ENCODE measurements at places on chromosomes 11 and 22. TPM values are rescaled to one million over a fixed set of nuclear protein-coding genes. Genes with fewer than 3 reads are reported as not detected.

- no peaks in the 10 kb centered on the region for H3K36me3 ChIP-seq
- H3K4me3 ChIP-seq, result no peak overlapping the region
Measured at GRCh38 chr11:1163911-1164735, 6.4 kb downstream of the MUC5AC start.

DNA sequence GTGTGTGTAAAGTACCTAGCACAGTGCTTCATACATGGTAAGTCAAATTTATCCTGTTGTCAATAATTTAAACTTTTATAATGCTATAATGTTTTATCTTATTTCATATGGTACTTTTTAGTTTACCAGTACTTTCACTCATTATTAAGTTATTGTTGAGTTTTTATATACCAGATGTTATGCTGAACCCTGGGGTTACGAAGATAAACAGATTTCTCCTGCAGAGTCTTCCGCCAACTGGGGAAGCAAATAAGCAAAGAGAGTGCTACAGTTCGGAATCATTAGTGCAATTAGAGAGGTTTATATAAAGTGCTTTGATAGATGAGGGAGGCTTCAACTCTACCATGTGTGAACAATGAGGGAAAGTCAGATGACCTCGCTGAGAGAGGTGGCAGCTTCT, 362.3 kb downstream of the DYNC2H1 start:
- H3K36me3 ChIP-seq, result no peaks in the 10 kb centered on the region
- no peak overlapping the region for H3K4me3 ChIP-seq
- no peaks in the 10 kb centered on the region for H3K4me1 ChIP-seq

Gene KIF18A
- total RNA-seq, result 13.1 TPM

GRCh38 chr11:96715208-96715607, 325.4 kb downstream of the JRKL start:
- DNase-seq, result no peak
- H3K4me3 ChIP-seq, result no peak overlapping the region
- H3K36me3 ChIP-seq, result no peaks in the 10 kb centered on the region
- H3K27me3 ChIP-seq, result no peaks in the 10 kb centered on the region

DNA sequence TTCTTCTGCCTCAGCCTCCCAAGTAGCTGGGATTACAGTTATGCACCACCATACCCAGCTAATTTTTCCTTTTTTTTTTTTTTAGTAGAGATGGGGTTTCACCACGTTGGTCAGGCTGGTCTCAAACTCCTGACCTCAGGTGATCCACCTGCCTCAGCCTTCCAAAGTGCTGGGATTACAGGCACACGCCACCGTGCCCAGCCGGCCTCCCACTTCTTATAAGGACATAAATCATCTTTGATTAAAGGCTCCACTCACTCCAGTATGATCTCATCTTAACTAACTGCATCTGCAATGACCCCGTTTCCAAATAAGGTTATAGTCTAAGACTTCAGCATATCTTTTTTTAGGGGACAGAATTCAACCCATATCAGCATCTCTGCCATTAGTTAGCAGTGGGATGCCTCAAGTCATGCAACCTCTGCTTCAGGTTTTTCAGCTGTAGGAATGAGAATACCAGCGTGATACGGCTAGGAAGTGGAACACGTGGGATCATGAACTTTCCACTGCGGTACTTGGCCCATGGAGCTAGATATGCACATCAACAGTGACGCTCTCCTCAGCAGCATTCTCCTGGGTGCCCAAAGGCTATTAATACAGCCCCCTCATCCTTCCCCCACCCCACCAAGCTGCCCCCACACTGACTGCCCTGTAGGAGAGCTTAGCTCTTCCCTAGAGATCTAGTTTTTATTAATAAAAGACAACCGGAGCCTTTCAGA, 41.4 kb downstream of the MCHR1 start:
- H3K4me1 ChIP-seq, result no peaks in the 10 kb centered on the region
- no peaks in the 10 kb centered on the region for H3K36me3 ChIP-seq
- H3K4me3 ChIP-seq, result no peak overlapping the region
- DNase-seq, result no peak
- H3K27me3 ChIP-seq, result no peaks in the 10 kb centered on the region

Gene POGLUT3
- total RNA-seq, result 32.5 TPM

DNA sequence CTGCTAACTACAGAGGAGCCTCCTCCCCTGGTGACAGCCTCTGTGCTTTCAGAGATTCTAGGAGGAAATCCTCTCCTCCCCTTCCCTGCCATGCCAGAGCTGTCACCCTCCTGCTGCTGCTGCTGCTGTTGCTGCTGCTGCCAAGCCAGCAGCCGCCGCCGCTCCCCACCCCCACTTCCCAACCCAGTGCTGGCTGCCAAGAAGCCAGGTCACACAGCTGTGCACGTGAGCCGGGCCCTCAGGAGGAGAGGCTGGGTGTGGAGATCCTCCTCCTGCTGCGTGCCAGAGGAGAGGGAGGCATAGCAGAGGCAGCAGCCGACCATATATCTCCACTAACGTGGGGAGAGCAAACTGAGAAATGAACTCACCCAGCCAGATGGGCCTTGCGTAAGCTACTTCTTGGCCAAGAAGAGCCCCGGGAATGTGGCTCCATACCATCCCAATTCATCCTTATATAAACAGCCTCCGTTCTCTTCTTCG, 12.4 kb downstream of the CRY2 start:
- H3K36me3 ChIP-seq, result no peaks in the 10 kb centered on the region
- peaks cover 37% of the 10 kb centered on the region for H3K4me1 ChIP-seq
- peak overlapping the region; percentile 88 for H3K27ac ChIP-seq
- H3K4me3 ChIP-seq, result no peak overlapping the region
- DNase-seq, result peak; percentile 98
- no peaks in the 10 kb centered on the region for H3K27me3 ChIP-seq

Gene PDGFD
- 40.4 TPM for total RNA-seq

Data from uterus (tissue), 4 donors.